ENCODE measurements at places on chromosomes 12 and 14. TPM values are rescaled to one million over a fixed set of nuclear protein-coding genes. Genes with fewer than 3 reads are reported as not detected.

GRCh38 chr14:51513933-51514332 is 137.8 kb upstream of the FRMD6 start:
- peaks cover 10% of the 10 kb centered on the region for H3K4me1 ChIP-seq
- no peaks in the 10 kb centered on the region for H3K36me3 ChIP-seq
- no peaks in the 10 kb centered on the region for H3K27me3 ChIP-seq
- H3K4me3 ChIP-seq: no peak overlapping the region
- no peak for DNase-seq
- H3K27ac ChIP-seq: no peak overlapping the region

GRCh38 chr12:121990692-121991603 is 30.7 kb upstream of the BCL7A start:
- no peaks in the 10 kb centered on the region for H3K27me3 ChIP-seq
- no peak for DNase-seq
- no peak overlapping the region for H3K27ac ChIP-seq

- H3K27ac ChIP-seq: peak overlapping the region; percentile 84
- no peak for DNase-seq
- H3K27me3 ChIP-seq: peaks cover 21% of the 10 kb centered on the region
- no peaks in the 10 kb centered on the region for H3K4me1 ChIP-seq
- H3K36me3 ChIP-seq: no peaks in the 10 kb centered on the region
Observed at GRCh38 chr12:46269429-46270241, 792 bp upstream of the SLC38A1 start.

- no peaks in the 10 kb centered on the region for H3K27me3 ChIP-seq
- no peak for DNase-seq
- H3K27ac ChIP-seq: no peak overlapping the region
Observed at GRCh38 chr12:91616416-91616815, 433.8 kb upstream of the DCN start.

DNA sequence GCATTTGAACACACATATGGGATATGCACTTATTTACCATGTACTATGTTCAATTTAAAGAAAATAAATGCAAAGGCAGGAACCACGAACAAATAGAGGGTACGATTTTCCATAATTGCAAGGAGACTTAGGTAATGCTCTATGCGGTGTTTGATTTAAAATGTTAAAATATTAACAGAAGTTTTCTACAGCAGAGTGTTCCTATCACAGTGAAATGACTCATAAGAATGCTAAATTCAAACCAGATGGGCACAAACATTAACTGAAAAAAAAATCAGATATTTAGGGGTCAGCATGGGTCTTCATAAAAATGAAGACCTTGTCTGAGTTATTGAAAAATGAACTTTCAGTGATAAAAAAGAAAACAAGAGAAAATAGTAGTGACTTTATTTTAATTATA is 65.4 kb downstream of the LLPH start:
- H3K4me3 ChIP-seq: no peak overlapping the region
- no peaks in the 10 kb centered on the region for H3K36me3 ChIP-seq
- no peak overlapping the region for H3K27ac ChIP-seq
- DNase-seq: no peak
- no peaks in the 10 kb centered on the region for H3K27me3 ChIP-seq
- H3K4me1 ChIP-seq: no peaks in the 10 kb centered on the region

DNA sequence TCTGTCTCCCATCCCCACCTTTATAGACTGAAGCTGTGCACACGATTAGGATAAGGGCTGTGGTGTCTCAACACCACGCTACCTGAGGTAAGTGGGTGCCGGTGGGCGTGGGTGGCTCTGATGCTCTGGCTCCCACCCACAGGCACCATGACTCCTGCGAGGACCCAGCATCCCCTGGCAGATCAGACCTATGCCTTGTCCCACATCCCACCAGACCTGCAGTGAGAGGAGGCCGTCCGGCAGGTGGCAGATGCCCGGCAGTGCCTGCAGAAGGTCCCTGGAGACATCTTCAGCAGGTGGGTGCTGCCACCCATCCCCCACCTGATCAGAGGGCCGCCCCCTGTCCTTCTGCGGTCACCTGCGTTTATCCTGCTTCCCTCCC is 104.4 kb upstream of the PRB2 start:
- H3K4me3 ChIP-seq: no peak overlapping the region
- H3K27ac ChIP-seq: no peak overlapping the region
- H3K4me1 ChIP-seq: no peaks in the 10 kb centered on the region
- no peaks in the 10 kb centered on the region for H3K36me3 ChIP-seq
- no peak for DNase-seq

GRCh38 chr12:93950311-93950710 is 198.1 kb upstream of the PLXNC1 start:
- no peak for DNase-seq
- no peaks in the 10 kb centered on the region for H3K36me3 ChIP-seq
- no peaks in the 10 kb centered on the region for H3K4me1 ChIP-seq
- H3K4me3 ChIP-seq: no peak overlapping the region
- H3K27me3 ChIP-seq: no peaks in the 10 kb centered on the region
- H3K27ac ChIP-seq: peak overlapping the region; percentile 39

GRCh38 chr12:80293759-80294158 is 150.3 kb upstream of the PTPRQ start:
- H3K27me3 ChIP-seq: no peaks in the 10 kb centered on the region
- H3K4me1 ChIP-seq: no peaks in the 10 kb centered on the region
- no peak for DNase-seq

DNA sequence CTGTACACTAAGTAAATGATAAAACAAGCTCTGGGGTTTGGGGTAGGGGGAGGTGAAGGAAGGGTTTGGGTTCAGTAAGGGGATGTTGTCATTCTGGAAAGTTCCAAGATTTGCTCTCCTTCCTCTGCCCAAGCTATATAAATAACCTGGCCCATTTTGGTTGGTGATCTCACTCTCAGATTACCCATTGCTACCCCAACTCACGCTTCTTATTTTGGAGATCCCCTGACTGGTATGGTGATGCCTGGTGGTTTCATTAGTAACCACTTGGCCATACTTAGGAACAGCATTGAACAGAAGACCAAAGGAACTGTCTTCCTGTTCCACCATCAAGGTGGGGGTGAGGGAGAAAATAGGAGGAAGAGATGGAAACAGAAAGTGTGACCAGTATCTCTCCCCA is 259.6 kb upstream of the TBX3 start:
- DNase-seq: no peak
- H3K27me3 ChIP-seq: no peaks in the 10 kb centered on the region
- no peak overlapping the region for H3K4me3 ChIP-seq
- no peaks in the 10 kb centered on the region for H3K4me1 ChIP-seq

DNA sequence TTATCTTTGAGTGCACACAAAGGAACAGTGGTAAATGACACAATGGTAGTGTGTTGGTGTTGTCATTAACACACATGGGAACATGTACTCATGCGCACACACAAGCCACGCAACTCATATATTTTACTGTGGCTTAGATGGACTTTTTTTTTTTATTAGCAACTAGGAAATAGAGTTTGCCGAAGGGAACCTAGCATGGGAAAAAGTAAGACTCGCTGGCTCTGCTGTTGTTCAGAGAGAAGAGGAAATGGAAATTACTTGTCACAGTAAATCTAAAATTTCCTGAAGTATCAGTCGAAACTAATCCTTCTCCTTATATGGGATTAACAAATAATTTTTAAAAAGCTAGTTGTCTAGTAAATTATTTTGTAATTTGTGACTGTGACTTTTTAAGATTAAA is 33.7 kb upstream of the IL22 start:
- no peaks in the 10 kb centered on the region for H3K36me3 ChIP-seq
- H3K4me3 ChIP-seq: no peak overlapping the region
- no peak overlapping the region for H3K27ac ChIP-seq
- DNase-seq: no peak
- H3K27me3 ChIP-seq: no peaks in the 10 kb centered on the region

- no peak overlapping the region for H3K27ac ChIP-seq
- no peak overlapping the region for H3K4me3 ChIP-seq
- H3K4me1 ChIP-seq: no peaks in the 10 kb centered on the region
- no peaks in the 10 kb centered on the region for H3K36me3 ChIP-seq
- no peaks in the 10 kb centered on the region for H3K27me3 ChIP-seq
Observed at GRCh38 chr12:52180971-52181628, 10.7 kb downstream of the KRT80 start.

- H3K27ac ChIP-seq: no peak overlapping the region
- no peaks in the 10 kb centered on the region for H3K27me3 ChIP-seq
- H3K4me1 ChIP-seq: no peaks in the 10 kb centered on the region
- no peak for DNase-seq
- no peaks in the 10 kb centered on the region for H3K36me3 ChIP-seq
Observed at GRCh38 chr12:70831543-70831942, 89.0 kb downstream of the PTPRR start.

- H3K27me3 ChIP-seq: no peaks in the 10 kb centered on the region
- no peaks in the 10 kb centered on the region for H3K4me1 ChIP-seq
Observed at GRCh38 chr14:71206766-71207371, 299.6 kb downstream of the PCNX1 start.

Gene B3GNT4
- not detected for total RNA-seq

Gene COX14
- total RNA-seq: 54.3 TPM

Gene MOAP1
- 24.7 TPM for total RNA-seq

Gene LRRC10
- total RNA-seq: not detected

Gene MYG1
- 82.8 TPM for total RNA-seq

Gene WNT1
- total RNA-seq: not detected

Gene CHGA
- not detected for total RNA-seq

Gene NRXN3
- total RNA-seq: 52.2 TPM
